ENCODE measurements at places on chromosomes 2 and 18.

DNA sequence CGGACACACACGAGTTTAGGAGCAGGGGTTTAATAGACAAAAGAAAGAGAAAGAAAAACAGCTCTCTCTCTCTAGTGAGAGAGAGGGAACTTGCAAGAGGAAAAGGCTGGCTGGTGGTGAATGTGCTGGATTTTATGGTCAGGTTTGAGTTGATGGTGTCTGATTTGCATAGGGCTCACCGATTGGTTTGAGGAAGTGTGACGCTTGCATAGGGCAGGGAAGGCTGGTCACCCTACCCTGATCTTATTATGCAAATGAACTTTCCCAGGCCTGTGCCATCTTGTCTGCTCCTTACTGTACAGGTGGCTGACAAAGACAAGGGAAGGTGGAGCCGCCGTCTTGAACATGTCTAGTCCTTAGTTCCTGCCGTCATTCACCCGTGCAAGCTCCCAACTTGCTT is 408.9 kb downstream of the RIT2 start:
- no peak for DNase-seq

- DNase-seq: no peak
Measured at GRCh38 chr2:17160594-17160993, 357.6 kb downstream of the RAD51AP2 start.

- no peak for DNase-seq
Measured at GRCh38 chr18:54251606-54252390, 17.5 kb upstream of the POLI start.

GRCh38 chr2:98927027-98927426 is 9.0 kb downstream of the CRACDL start:
- DNase-seq: no peak

DNA sequence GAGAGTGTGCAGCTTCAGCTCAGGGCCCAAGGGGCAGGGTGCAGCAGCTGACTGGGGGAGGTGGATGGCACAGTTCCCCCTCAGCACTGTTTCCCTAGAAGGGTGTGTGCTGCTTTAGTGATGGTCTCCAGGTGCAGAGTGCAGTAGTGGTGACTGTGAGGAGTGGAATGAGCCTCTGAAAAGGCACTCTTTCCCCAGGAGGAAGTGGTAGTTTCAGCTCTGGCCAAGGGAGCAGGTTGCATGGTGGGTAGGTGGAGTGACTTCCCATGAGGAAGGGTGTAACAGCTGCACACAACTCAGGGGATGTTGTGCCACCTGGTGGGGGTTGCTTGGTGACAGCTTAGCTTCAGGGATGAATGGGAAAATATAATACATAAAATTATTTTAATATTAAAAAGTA is 251.5 kb upstream of the NXPH2 start:
- no peak for DNase-seq

GRCh38 chr2:25286025-25286400 is 55.7 kb downstream of the DNMT3A start:
- DNase-seq: no peak

GRCh38 chr2:217950401-217950871 is 52.4 kb downstream of the TNS1 start:
- no peak for DNase-seq

Data from T1000 (cell line).